ENCODE measurements at places on chromosomes 6 and 20.

DNA sequence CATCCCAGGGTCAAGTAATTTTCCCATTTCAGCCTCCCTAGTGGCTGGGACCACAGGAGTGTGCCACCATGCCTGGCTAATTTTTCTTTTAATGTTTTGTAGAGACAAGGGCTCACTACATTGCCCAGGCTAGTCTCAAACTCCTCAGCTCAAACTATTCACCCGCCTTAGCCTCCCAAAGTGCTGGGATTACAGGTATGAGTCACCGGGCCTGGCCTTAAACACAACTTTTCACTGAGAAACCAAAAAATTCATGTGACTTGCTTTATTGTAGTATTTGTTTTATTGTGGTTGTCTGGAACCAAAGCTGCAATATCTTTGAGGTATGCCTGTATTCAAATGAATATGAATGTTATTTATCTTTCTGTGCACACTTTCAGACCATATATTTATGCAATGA lies 72.2 kb downstream of the RWDD2A start:
- DNase-seq: no peak

DNA sequence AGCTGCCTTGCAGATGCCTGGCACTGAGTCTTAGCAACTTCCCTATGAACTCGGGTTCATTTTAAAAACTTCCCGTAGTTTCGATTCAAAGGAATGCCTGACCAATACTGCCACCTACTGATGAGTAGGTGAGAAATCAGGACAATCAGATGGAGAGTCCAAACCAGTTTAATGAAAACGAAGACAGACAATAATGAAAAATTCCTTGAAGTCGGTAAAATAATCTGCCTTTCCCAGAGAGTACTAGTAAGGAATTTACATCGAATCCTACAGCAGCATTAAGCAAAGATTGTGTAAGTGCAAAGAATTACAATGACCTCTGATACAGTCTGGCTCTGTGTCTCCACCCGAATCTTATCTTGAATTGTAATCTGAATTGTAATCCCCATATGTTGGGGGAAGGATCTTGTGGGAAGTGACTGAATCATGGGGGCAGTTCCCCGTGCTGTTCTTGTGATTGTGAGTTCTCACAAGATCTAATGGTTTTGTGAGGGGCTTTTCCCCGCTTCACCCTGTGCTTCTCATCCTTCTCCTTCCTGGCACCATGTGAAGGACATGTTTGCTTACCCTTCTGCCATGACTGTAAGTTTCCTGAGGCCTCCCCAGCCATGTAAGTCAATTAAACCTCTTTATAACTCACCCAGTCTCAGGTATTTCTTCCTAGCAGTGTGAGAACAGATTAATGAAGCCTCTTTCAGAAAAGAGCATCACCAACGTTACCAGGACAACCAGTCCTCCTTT lies 134.4 kb downstream of the ARHGAP18 start:
- DNase-seq: no peak

DNA sequence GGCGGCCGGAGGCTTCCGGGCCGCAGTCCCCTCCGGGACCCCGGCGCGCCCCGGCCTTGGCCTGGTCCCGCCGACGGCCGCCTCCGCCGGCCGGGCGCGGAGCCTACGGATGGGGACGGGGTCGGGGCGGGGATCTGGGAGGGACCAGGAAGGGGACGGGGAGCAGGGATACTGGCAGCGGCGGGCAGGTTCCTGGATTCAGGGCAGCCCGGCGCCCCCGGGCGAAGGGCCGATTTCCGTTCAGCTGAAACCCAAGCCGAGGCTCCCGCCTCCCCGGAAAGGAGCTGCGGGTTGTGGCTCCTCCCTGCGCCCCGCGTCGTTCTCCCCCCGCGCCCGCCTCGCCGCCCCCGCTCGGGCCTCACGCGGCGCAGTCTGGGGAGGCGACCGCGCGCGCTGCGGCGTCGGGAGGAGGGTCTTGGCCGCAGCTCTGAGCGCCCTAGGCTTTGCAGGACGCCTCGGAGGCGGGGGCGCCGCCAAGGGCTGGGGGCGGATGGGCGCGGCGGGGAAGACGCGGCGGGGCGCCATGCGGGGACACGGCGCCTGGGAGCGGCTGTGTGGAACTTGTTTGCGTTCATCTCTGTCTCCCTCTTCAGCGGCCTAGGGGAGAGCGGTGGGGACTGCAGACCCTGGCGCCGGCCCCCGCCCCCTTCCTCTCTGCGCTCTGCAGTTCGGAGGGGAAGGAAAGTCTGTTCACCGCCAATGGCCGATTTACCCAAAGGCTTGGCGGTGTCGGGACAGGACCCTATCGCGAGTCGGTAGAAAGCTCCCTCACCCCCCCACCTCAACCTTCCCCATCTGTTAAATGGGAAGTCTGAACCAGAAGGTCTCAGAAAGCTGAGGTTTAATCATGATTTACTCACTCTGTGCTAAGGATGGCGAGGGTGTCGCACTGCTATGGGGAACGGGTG lies 22.7 kb upstream of the TMEM181 start:
- peak; percentile 56 for DNase-seq

GRCh38 chr6:122730775-122731386 lies 48.6 kb upstream of the FABP7 start:
- DNase-seq: no peak

DNA sequence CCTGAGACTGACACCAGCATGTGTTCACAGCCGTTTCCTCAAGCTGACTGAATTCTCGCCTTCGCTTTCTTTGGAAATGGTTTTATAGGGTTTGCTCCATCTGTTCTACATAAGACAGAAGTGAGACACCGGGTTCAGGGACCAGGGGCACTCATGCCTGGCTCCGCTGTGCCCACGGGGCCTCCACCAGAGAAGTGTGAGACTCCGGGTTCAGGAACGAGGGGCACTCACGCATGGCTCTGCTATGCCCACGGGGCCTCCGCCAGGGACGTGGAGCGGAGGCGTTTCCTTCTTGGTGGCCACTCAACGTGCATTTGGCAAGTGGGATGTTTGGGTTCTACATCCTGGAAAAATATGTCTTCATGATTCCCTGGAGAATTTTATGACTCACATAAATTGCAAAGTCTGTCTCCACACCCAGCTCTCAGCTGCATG lies 106.6 kb downstream of the RNASET2 start:
- no peak for DNase-seq

- DNase-seq: no peak
Observed at GRCh38 chr6:118722829-118723813, 71.7 kb upstream of the CEP85L start.

GRCh38 chr6:54935739-54936138 lies 89.2 kb downstream of the FAM83B start:
- no peak for DNase-seq

DNA sequence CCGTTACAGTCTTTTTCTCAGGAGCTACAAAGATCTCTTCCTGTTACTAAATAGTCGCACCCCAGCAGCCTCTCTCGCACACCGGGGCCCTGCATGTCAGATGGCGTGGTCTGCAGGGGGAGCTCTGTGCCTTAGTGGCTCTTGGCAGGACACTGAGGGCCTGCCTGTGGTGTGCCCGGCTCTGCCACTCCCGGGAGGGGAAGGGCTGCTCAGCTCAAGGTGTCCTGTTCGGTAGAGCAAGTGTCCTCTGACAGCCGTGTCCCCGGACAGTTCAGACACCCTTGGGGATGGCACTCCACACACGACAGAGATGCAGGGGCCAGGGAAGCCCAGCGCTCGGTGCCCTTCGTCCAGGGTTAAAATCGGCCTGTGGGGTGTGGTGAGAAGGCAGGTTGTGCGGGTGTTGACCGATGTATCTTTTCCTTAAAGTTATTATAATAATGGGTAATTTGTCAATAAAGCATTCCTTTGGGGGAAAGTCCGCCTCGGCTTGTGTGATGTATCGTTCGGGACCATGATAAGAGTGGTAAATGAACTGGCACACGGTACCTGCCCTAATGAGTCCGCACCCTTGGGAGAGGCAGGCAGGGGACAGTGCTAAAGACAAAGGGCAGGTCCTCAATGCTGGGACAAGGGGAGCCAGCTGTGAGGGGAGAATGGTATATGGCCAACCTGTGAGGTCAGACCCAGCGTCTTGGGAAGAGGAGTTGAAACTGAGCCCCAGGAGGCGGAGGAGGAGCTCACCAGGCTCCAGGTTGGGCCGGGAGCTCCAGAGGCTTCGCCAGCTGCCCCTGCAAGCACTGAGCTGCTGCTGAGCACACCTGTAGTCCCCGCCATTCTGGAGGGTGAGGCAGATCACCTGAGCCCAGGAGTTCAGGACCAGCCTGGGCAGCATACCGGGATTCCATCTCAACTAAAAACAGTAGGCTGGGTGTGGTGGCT lies 3.6 kb upstream of the DNAJC5 start:
- DNase-seq: no peak

DNA sequence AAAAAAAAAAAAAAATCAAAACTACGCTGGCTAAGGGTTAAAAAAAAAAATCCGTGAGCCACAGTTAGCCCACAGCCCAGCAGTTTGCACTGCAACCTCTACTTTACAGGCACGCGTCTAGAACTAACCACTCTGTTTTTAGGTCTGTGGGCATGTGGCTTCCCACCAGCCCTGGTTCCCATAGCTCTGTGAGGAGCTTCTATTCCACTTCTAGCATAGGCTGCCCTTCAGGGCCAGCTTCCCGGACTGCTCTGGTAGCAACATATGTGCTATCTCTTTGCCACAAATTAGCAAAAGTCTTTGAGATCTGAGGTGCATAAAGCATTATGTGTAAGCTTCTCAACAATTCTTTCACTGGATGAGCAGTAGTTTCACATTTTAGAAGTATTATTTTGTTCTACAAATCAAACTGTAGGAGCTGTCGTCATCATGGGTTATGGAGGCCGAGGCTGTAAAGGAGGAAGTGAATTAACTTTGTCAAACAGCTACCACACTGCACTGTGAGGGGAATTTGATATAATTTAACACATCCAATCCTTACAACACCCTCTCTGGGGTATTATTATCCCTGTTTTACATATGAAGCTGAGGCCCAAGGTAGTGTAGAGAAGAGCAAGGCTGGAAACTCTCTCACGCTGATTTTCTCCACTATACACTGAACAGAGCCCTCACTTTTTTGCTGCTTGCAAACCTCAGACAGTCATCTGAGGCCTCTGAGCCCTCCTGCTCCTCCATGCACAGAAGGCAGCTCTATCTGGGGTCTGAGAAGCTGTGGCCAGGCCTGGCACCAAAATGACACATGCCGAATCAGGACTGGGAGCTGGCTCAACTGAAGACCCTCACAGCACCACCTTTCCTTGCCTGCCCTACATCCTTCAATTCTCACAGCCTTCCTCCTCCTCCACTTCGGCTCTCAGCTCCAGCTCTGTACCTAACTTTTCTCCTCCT lies 35.4 kb downstream of the MAN1A1 start:
- no peak for DNase-seq

DNA sequence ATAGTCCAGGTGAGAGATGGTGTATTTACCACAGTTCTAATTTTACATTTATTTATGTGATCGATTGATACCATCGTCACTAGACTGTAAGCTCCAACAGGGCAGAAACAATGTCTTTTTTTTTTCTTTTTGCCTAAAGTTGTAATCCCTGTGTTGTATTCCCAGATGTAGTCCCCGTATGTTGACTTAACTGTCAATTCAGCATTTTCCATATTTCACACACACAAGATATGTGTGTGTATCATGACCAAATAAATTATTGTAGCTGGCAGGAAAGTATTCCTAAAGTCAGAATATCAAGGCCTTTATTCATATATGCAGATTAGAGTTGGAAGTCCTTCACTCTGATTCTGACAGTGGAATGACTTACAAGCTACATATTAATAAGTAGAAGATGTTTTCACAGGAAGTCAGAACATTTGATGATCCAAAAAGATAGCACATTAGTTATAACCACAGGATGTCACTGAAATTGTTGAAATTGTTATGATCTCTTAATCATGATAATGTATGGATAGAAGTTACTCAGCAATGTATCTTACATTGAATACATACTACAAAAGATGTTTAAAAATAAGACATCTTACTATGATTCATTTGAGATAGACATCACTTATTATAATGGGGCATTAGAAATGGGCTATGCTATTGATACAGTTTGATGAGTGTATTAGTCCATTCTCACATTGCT lies 10.6 kb downstream of the RNF182 start:
- DNase-seq: no peak

DNA sequence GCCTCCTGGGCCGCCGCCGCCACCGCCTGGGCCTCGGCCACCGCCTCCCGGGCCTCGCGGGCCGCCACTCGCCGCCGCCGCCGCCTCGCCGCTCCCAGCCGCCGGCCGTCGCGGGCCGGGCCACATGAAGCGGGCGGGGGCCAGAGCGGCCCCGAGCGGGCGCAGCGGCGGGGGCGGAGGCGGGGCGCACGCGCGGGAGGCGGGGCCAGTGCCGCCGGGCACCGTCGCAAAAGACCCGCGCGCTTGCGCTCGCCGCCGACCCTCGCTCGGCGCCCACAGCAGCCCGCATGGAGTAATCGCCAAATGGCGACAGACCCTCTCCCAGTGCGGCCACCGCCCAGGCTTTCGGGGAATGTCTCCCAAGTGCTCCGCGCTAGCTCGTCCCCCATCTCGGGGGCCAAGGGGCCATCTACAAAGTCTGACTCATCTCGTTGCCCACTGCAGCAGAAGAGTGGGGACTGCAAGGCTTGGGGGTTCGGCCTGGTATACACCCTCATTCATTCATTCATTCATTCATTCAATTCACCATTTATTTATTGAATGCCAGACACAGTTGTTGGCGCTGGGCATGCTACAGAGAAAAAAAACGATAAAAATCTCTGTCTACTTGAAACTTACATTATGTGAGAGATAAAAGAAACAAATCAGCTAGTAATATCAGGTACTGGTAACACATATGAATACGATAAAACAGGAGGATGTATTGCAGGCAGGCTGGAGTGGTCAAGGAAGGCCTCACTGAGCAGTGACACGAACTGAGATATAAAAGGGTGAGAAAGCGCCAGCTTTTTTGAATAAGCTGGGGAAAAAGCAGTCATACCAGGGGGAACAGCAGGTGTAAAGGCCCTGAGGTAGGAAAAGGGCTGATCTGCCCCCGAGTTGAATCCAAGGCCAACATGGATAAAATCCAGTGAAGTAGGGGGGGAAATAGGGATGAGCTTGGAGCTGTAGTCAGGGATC lies at the start of gene B4GALT5:
TSS of gene B4GALT5 (minus strand) at position 126 of the 960 bp plus-strand sequence. CDS start 188 bp downstream, outside the sequence.
- peak; percentile 86 for DNase-seq

- no peak for DNase-seq
Observed at GRCh38 chr6:100363651-100364050, 101.1 kb downstream of the SIM1 start.

DNA sequence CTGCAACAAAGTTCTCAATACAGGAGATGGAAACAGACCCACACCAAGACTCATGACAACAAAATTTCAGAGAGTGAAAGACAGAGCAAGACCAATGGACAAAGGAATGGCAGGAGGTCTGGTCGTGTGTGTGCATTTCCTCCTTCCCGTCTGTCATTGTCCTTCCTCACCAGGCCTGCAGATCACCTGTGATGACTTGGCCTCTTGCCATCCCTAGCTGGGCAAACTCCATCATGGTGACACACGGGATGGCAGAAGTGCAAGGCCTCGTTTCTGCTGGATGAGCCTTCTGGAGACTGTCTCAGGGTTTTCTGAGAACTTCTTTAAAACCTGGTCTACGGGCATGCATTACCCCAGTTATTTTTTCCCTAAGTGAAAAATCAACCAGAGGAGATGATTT lies 49.2 kb downstream of the RPP21 start:
- DNase-seq: no peak

- no peak for DNase-seq
Observed at GRCh38 chr6:152356662-152357061, 280.5 kb downstream of the SYNE1 start.
